ENCODE measurements at places on chromosomes 7 and 10.

DNA sequence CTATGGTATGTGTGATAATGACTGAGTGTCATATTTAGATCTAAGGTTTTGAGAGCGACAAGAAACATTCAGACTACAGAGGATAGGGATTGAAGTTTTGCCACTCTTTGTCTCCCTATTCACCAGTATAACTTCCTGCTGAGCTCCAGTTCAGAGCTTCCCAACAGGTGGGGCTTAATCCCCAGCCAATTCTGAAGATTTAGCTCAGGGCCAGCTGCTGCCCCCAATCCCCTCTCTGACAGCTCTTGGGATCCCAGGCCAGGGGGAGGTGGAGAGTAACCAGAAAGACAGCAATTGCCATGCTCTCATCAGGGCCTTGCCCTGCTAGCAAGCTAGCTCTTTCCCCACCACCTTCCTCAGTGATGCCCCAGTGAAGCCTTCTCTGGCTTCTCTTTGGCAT lies 57.8 kb downstream of the TRIL start:
- no peak for DNase-seq

GRCh38 chr10:50432211-50433009 lies 181.1 kb upstream of the ASAH2 start:
- no peak for DNase-seq

DNA sequence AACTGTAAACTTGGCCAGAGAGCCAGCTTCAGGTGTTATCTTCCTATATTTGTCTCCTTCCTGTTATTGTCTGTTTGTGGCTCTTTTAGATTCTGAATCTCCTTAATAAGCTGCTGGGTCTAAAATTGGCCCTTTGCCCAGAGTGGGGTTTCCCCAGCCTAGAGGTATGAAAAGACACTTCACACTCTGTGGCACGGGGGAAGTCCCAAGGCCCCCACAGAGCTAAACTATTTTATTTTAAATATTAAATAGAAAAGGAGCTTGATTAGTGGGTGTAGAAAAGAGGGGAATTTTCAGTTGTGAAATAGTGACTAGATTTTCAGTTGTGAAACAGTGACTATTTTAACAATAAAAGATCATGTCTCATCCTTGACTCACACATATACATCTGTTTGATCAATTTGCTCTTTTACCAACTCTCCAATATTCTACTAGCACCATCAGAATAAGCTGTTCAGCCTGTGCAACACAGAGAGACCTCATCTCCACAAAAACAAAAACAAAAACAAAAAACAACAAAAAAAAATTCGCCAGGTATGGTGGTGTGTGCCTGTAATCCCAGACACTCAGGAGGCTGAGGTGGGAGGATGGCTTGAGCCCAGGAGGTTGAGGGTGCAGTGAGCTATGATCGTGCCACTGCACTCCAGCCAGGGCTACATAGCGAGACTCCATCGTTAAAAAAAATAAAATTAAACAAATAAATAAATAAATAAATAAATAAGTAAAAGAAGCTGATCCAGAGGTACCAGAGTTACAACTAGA lies 24.9 kb upstream of the ADO start:
- peak; percentile 82 for DNase-seq

DNA sequence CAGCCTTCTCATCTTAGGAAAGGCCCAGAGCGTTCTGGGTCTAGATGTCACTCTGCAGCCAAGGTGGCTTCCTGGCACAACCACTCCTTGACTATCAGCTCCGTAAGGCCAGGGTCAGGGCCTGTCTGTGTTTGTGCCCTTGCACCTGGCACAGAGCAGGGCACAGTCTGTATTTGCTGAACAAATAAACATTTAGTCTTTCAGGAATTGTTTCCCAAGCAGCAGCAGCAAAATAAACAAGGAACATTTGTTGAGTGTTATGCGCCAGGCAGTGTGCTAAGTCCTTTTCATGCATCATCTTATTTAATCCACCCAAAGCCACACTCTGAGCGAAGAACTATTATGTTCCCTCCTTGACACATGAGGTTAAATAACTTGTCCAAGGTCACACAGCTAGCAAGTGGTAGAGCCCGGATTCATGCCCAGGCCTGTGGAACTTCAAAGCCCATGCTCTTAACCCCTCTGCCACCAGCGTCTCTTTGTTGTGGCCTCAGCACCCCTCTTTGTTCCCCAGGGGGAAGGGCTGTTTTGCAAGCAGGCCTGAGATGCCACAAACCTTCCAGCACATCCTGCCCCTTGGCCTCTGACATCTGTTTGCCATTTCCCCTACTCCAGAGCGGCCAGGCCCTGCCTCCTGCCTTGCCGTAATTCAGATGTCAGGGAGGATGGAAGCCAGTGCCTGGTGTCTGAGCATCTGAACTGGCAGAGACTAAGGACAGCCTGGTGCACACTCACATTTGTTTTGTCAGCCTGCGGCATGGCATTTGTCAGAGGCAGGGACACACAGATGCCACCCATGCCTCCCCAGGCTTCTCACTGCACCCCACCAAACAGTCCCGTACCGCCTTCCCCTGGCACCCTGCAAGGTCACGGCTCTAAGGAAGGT lies 325.8 kb upstream of the ZMIZ1 start:
- no peak for DNase-seq

DNA sequence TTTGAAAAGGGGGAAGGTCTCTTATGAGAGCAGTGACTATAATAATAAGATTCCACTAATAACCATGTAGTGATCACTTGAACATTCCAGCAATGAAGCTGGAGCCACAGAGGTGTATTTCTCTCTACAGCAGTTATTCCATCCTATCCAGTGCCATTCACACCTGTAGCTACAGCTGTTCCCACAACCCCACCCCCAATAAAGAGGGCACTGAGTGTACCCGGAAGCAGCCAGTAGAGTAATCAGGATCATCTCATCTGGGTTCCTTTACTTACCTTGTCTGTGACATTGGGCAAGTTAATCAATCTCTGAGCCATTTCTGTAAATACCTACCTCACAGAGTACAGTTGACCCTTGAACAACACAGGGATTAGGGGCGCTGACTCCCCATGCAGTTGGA lies 188.7 kb downstream of the KIAA1217 start:
- DNase-seq, result no peak

DNA sequence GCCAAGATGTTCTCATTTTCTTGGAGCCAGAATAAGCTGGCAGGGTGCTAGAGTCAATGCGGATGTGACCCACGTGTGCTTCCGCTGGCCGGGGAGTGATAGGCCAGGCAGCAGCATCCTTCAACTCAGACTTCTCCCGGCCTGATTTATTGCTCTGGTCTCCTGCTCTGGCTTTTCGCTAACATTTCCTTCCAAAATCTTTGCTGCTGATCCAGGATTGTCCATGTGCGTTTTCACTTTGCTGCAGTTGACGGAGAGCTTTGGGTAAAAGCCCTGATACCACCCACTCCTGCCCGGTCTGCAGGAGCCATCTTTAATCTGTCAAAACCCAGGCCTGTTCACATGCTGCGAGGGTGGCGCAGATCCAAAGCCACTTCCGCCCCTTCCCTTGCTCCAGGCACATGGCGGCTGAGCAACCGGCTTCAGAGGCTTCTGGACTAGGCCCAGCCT lies 106.8 kb downstream of the CYP26A1 start:
- DNase-seq, result no peak

DNA sequence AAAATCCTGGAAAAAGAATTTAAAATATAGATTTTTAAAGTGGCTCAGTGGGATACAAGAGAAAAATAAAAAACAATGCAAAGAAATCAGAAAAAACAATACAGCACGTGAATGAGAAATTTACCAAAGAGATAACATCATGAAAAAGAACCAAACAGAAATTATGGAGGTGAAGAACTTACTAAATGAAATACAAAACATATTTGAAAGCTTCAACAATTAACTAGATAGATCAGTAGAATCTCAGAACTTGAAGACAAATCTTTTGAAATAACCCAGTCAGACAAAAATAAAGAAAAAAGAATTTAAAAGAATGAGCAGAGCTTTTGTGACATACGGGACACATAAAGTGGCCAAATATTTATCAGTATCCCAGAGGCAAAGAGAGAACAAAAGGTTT lies 71.2 kb upstream of the DIP2C start:
- no peak for DNase-seq

- no peak for DNase-seq
These were observed 266.0 kb upstream of the PITRM1 start for GRCh38 chr10:3438606-3439005.

- no peak for DNase-seq
These were observed 149.1 kb upstream of the ADO start for GRCh38 chr10:62655337-62655994.

GRCh38 chr7:37052705-37053104 lies 328.4 kb upstream of the AOAH start:
- no peak for DNase-seq

- DNase-seq, result no peak
These were observed 347.0 kb downstream of the GATA3 start for GRCh38 chr10:8401531-8401930.

DNA sequence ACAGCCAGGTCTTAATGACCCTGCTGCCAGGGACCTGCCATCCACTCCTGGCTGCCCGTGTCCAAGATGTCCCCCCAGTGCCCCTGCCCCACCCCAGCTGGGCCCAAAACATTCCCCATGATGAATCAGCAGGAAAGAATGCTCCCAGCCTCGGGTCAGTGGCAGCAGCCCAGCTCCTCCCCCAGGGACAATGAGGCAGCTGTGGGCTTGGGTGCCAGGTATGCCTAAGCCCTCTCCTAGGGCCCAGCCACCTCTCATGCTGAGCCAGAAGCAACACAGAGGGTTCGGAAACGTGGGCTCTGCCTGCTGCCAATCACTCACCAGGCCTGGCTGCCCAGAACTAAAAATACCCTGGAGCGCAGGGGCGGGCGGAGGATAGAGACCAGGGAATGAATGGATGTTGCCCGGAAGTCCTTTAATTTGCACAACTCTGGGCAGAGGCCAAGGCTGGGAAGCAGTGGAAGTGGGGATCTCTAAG lies 1.5 kb upstream of the LOXL4 start:
- DNase-seq, result no peak

- DNase-seq, result no peak
These were observed 822.1 kb upstream of the SORCS1 start for GRCh38 chr10:107986571-107986970.

- no peak for DNase-seq
These were observed 1.9 kb downstream of the COX15 start for GRCh38 chr10:99730026-99730425.

- no peak for DNase-seq
These were observed 717 bp downstream of the ADCY1 start for GRCh38 chr7:45574669-45575500.

- no peak for DNase-seq
These were observed 28.4 kb upstream of the FAM204A start for GRCh38 chr10:118370499-118370898.

DNA sequence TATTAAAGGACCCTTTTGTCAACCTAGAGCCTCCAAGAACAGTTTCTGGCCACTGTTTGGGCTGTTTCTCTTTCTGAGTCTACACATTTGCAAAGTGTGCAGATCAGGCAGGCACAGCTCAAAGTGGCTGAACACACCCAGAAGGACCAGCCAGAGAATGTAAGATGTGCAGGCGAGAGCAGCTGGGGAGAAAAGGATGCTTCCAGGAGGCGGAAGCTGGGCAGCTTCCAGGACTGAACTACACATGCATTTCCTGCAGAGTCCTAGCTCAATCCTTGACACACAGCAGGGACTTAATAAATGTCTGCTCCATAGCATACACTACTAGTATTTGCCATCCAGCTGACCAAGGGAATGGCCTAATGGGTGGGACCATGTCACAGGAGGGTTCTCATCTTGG lies 70.9 kb downstream of the CTBP2 start:
- no peak for DNase-seq

GRCh38 chr7:4178416-4178815 lies 503.7 kb upstream of the FOXK1 start:
- no peak for DNase-seq

GRCh38 chr7:129069021-129069420 lies 14.1 kb upstream of the TNPO3 start:
- DNase-seq, result no peak

DNA sequence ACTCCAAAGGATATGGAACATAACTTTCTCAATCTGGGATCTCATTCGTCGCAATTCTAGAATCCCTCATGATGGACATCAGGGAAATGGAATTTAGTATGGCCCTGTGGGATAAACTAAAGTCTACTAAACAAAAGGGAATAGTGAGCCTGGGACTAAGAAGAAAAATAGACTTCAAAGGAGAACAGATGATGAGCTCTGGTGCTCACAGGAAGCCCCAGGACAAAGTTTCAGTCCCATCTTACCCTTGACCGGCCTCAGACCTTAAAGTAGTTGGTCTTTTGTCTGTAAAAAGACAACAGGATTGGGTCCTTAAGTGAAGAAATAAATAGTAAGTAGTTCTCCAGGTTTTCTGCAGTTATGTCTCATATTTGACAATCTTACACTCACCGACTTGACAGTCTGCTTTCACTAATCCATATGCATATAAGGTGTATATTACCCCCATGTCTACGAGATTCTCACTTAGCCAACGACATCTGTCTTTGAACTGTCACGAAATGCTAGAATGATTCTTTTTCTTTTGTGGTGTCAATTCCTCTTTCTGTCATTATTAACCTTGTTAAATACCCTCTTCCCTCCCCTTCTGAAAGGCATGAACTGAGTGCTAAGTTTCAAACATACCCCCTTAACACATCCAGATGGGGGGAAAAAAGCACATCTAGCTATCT lies 10.9 kb upstream of the IKZF1 start:
- no peak for DNase-seq

- no peak for DNase-seq
These were observed 660 bp upstream of the HHEX start for GRCh38 chr10:92688927-92689662.

DNA sequence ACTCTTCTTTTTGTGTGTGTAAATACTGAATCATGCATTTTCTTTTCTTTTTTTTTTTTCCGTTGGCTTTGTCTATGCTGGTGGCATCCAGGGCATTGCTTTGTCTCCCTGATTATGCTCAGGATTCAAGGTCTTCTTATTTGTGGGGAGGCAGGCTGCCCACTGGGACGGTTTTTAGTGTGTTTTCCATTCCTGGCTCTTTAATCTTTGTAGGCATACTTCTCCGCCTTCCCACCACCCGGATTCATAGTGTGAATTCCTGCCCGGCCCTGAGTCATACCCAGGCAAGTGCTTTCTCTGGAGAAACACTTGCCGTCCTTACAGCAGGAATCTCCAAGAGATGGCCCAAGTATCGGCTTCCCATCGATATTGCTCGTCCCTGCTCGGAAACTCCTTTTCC lies 5.2 kb downstream of the ZNF655 start:
- no peak for DNase-seq

- no peak for DNase-seq
These were observed 56.7 kb upstream of the ELN start for GRCh38 chr7:73971322-73971703.

DNA sequence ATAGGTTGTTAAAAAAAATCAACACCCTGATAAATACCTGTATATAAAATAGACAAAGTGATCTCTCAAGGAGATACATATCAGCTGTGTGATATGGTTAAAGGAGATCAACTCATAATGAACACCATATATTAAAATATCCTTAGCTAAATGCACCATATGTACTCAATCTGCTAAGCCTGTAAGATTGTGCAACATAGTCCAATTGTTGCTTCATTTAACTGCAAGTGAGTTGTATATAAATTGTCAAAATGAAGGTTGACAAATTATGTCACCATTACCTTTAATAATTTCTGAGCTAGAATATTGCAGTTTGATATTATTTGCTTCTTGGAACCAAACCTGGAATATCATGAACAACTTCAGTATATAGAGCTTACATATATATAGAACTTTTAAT lies 283.7 kb downstream of the MALRD1 start:
- no peak for DNase-seq

Measured in stimulated activated CD4-positive, alpha-beta T cell treated with anti-CD3 and anti-CD28 coated beads, TNF-alpha, amount 100 ng/mL, for 24 hours (primary cell).